ENCODE measurements at places on chromosomes 6 and 20.
A peak's percentile ranks its signal among the peaks of the same experiment; 100 is the strongest.

DNA sequence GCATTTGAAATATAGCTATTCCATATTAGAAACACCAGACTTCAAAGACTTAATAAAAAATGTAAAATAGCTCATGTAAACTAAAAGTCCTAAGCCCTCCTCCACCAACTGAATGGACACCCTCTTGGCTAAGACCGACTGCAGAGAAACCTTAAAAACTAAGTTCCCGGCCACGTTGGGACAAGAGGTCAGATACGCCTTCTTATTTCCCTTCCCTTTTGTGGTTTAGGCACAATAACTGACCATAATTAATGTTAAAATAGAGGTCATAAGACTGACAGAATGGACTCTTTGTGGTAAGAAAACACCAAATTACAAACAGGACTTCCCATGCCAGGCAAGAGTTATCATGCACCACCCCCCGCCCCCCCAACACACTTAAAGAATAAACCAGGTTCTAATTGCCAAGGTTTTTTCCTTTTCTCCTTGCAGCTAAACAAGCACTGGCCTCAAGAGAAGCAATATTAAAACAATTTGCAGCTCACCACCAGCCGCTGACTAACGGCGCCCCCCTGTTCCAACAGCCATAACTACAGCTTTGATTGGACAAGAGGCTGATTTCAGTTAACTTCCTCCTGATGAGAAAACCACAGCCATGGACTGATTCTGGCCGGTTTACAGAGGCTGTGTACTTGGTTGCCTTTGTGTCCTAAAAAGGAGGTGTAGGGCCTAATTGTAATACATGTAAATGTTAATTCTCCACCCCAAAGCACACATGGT is 10.7 kb upstream of the LAMP5 start:
- no peak for DNase-seq
- no peaks in the 10 kb centered on the region for H3K4me1 ChIP-seq
- no peak overlapping the region for H3K4me3 ChIP-seq
- H3K36me3 ChIP-seq: no peaks in the 10 kb centered on the region
- no peak overlapping the region for H3K27ac ChIP-seq

- DNase-seq: no peak
- no peaks in the 10 kb centered on the region for H3K36me3 ChIP-seq
- no peak overlapping the region for H3K4me3 ChIP-seq
- peaks cover 52% of the 10 kb centered on the region for H3K27me3 ChIP-seq
- H3K4me1 ChIP-seq: peaks cover 9% of the 10 kb centered on the region
Measured at GRCh38 chr6:3376893-3377535, 79.8 kb downstream of the SLC22A23 start.

DNA sequence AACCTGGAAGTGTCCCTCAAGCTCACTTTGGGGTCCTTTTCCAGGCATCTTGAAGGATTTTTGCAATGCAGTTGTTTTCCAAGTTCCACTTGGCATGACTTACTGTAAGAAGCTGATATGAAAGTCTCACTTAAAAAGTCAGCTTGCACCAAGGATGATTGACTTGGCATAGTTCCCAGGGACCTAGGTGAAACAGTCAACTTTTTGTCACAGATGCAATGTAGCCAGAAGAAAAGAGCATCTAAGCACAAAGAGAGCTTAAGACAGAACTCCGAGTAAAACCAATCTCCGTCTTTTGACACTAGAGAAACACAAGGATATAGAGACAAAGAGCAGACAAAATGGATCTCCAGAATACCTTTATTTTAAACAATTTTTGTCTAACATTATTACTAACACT is 2.6 kb upstream of the ZSCAN12 start:
- H3K4me3 ChIP-seq: no peak overlapping the region
- DNase-seq: no peak
- H3K27me3 ChIP-seq: peaks cover 44% of the 10 kb centered on the region
- peaks cover 21% of the 10 kb centered on the region for H3K36me3 ChIP-seq

DNA sequence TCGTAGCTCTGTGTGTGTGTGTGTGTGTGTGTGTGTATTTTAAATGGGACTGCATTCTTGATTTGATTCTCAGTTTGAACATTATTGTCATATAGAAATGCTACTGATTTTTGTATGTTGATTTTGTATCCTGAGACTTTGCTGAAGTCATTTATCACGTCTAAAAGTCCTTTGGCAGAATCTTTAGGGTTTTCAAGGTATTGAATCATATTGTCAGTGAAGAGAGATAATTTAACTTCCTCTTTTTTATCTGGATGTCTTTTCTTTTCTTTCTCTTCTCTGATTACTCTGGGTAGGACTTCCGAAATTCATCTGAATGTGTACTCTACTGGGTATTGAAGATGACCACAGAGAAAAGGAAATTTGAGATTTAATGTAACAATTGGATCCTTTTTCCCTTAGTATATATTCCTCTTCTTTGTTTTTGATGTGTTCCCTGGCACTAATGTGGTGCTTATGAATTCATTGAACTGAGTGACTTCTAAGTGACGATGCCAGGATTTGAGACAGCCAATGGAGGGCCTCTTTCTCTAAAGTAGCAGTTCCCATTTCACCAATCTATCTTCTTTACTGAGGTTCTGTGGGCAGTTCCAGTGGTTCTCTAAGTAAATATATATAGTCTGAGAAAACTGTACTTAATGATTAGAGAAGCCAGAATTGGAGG is 47.6 kb downstream of the TNFAIP3 start:
- H3K27me3 ChIP-seq: no peaks in the 10 kb centered on the region
- H3K4me1 ChIP-seq: peaks cover 41% of the 10 kb centered on the region
- H3K4me3 ChIP-seq: no peak overlapping the region
- no peak overlapping the region for H3K27ac ChIP-seq
- H3K36me3 ChIP-seq: peaks cover 13% of the 10 kb centered on the region
- no peak for DNase-seq

- H3K36me3 ChIP-seq: peaks cover 58% of the 10 kb centered on the region
- no peak overlapping the region for H3K27ac ChIP-seq
- no peak overlapping the region for H3K4me3 ChIP-seq
- no peak for DNase-seq
- H3K4me1 ChIP-seq: peaks cover 36% of the 10 kb centered on the region
Measured at GRCh38 chr6:57177545-57178265, 5.6 kb downstream of the BAG2 start.

- peaks cover 30% of the 10 kb centered on the region for H3K27me3 ChIP-seq
- no peak overlapping the region for H3K27ac ChIP-seq
- H3K36me3 ChIP-seq: no peaks in the 10 kb centered on the region
Measured at GRCh38 chr6:87789198-87789899, 87.3 kb upstream of the AKIRIN2 start.

GRCh38 chr6:85137865-85138264 is 312.0 kb upstream of the NT5E start:
- no peaks in the 10 kb centered on the region for H3K4me1 ChIP-seq
- H3K36me3 ChIP-seq: no peaks in the 10 kb centered on the region
- H3K4me3 ChIP-seq: no peak overlapping the region
- no peaks in the 10 kb centered on the region for H3K27me3 ChIP-seq
- no peak for DNase-seq
- no peak overlapping the region for H3K27ac ChIP-seq

DNA sequence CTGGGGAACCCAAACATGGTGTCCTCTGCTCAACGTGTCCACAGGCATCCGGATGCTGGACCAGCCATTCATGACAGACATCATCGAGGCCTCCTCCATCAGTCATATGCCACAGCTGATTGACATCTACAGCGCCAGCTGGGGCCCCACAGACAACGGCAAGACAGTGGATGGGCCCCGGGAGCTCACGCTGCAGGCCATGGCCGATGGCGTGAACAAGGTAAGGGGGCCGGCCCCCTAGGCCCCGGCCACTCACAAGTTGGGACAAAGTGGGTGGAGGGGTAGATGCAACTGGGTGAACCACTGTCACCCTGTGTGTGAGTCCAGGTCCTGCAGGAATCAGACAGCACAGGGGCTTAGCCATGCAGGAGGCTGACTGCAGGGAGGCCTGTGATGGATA is 94.5 kb downstream of the BFSP1 start:
- DNase-seq: no peak
- no peak overlapping the region for H3K27ac ChIP-seq
- peaks cover 2% of the 10 kb centered on the region for H3K27me3 ChIP-seq
- no peak overlapping the region for H3K4me3 ChIP-seq
- no peaks in the 10 kb centered on the region for H3K4me1 ChIP-seq

GRCh38 chr20:50004229-50004628 is 21.4 kb downstream of the SNAI1 start:
- peaks cover 18% of the 10 kb centered on the region for H3K4me1 ChIP-seq
- H3K4me3 ChIP-seq: no peak overlapping the region
- no peaks in the 10 kb centered on the region for H3K27me3 ChIP-seq
- no peak overlapping the region for H3K27ac ChIP-seq

DNA sequence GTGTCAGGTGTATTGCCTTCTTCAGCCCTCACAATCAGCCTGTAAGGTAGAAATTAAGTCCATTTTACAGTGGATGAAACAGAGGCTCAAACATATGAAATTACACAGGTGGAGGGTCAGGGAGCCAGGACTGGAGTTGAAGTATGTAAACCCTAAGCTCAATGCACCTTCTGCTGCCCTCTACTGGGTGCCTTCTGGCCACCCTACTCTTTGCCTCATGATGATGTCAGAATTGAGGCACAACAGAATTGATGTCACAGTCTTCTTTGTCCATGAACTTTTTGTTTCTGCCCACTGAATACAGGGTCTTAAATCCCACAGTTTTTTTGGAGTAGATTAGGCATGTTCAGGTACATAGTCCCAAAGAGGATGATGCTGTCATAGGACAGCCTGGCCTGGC is 400.8 kb upstream of the CHD6 start:
- H3K36me3 ChIP-seq: no peaks in the 10 kb centered on the region
- no peaks in the 10 kb centered on the region for H3K27me3 ChIP-seq
- H3K27ac ChIP-seq: no peak overlapping the region
- H3K4me1 ChIP-seq: no peaks in the 10 kb centered on the region
- H3K4me3 ChIP-seq: no peak overlapping the region

GRCh38 chr20:57277398-57278105 is 11.1 kb upstream of the BMP7 start:
- no peak for DNase-seq
- no peak overlapping the region for H3K27ac ChIP-seq
- H3K27me3 ChIP-seq: peaks cover 25% of the 10 kb centered on the region
- H3K4me3 ChIP-seq: no peak overlapping the region
- H3K4me1 ChIP-seq: no peaks in the 10 kb centered on the region
- no peaks in the 10 kb centered on the region for H3K36me3 ChIP-seq

DNA sequence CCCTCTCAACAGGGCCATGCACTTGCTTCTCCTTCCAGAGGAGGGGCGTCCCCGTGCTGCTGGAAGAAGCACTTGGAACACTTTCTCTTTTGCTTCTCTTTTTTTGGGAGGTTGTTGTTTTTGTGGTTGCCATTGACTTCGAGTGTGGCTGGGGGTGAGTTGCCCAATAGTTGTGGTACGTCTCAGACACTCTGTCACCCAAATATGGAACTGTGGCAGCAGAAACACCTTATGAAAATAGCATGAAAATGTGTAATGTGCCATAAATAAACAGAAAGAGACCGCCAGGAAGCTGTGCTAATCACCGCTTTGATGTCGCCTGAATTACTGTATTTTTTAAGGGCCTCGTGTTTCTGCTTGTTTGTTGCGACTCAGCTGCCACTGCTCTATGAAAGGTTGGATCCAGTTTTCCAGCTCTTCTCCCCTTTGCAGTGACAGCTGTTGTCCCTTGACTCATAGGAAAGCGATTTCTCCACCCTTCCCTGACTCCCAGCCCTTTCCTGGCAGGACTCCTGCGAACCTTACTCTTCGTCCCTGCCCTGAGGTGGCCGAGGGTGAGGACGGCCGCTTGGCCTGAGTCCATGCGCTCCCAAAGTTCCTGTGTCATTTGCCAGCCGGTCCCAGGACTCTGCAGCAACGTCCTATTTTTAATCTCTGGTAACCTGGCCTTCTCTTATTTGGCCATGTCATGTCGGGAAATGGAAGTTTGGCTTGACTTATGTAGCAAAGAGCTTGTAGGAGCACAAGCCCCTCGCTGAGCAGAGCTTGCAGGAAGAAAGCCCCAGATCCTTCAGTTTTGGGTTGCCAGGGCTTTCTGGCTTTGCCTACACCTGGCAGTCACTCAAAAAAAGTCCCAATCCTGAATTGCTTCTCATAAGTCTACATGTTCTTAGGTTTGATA is 694.6 kb downstream of the QKI start:
- H3K4me1 ChIP-seq: no peaks in the 10 kb centered on the region
- H3K4me3 ChIP-seq: no peak overlapping the region
- DNase-seq: no peak
- H3K36me3 ChIP-seq: no peaks in the 10 kb centered on the region
- no peaks in the 10 kb centered on the region for H3K27me3 ChIP-seq

- no peaks in the 10 kb centered on the region for H3K4me1 ChIP-seq
- no peaks in the 10 kb centered on the region for H3K36me3 ChIP-seq
- no peak for DNase-seq
- H3K4me3 ChIP-seq: no peak overlapping the region
- H3K27ac ChIP-seq: no peak overlapping the region
Measured at GRCh38 chr6:105167914-105168313, 11.9 kb downstream of the POPDC3 start.

DNA sequence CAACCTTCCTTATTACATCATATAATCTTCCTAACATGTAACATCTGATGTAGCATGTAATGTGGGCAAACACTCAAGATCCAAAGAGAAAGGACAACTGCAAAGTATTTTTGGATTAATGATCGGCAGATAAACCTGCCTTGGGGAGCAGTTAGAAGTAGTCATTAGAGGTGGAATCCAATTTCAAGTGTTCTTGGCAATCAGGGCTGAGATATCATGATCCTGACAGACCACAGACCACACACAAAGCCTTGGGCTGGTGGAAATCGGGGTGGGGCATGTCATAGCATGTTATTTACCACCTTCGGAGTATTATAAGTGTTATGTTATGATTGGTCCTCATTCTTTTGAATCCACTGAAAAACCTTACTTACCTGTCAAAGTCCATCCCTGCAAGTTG is 16.3 kb downstream of the NCOA5 start:
- DNase-seq: no peak
- peaks cover 2% of the 10 kb centered on the region for H3K4me1 ChIP-seq
- H3K36me3 ChIP-seq: peaks cover 32% of the 10 kb centered on the region
- H3K4me3 ChIP-seq: no peak overlapping the region
- no peaks in the 10 kb centered on the region for H3K27me3 ChIP-seq
- no peak overlapping the region for H3K27ac ChIP-seq

- no peak overlapping the region for H3K4me3 ChIP-seq
- H3K27me3 ChIP-seq: no peaks in the 10 kb centered on the region
- peaks cover 21% of the 10 kb centered on the region for H3K36me3 ChIP-seq
- DNase-seq: no peak
- H3K4me1 ChIP-seq: peaks cover 17% of the 10 kb centered on the region
Measured at GRCh38 chr6:106254636-106255035, 70.9 kb downstream of the ATG5 start.

GRCh38 chr20:3071610-3072529 is at the start of gene OXT:
Gene OXT (plus strand): TSS chr20:3071620. CDS start chr20:3071656, 36 bp downstream.
- H3K36me3 ChIP-seq: peaks cover 4% of the 10 kb centered on the region
- peaks cover 19% of the 10 kb centered on the region for H3K4me1 ChIP-seq
- peak within 1 kb of the TSS; percentile 84 for H3K4me3 ChIP-seq
- DNase-seq: peak; percentile 49

Measured in activated T-helper 2 cell treated with anti-CD3 and anti-CD28 coated beads, Interferon-gamma antibody, Interleukin-2, Interleukin-4, amounts not matched to agents 10 μg/mL and 5 μg/mL and 100 μg/mL, durations not matched to agents 14 hours and 24 hours and 36 hours (primary cell).